ENCODE measurements at places on chromosomes 4 and X. TPM values are rescaled to one million over a fixed set of nuclear protein-coding genes. Genes with fewer than 3 reads are reported as not detected.
A peak's percentile ranks its signal among the peaks of the same experiment; 100 is the strongest.

DNA sequence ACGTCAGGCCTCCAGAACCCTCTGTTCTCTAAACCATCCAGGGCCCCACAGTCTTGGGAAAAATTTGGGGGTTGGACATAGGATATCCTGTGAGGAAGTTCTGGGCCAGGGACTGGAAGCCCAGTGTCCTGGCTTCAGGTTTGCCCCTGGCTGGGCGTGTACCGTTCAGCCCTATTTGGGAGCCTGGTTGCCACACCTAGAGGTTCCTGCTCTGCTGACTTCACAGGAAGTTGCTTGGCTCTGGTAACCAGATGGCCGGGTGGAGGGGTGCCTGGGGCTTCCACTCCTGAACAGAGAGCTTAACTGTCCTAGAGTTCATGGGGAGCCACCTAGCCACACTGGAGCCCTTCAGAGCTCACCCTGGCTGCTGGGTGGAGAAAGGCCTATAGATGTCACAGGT, 1.1 kb downstream of the TAFAZZIN start:
- peaks cover 8% of the 10 kb centered on the region for H3K36me3 ChIP-seq
- H3K27ac ChIP-seq, result peak overlapping the region; percentile 81
- no peaks in the 10 kb centered on the region for H3K27me3 ChIP-seq
- H3K4me1 ChIP-seq, result peaks cover 10% of the 10 kb centered on the region
- peak overlapping the region; percentile 91 for H3K4me3 ChIP-seq

DNA sequence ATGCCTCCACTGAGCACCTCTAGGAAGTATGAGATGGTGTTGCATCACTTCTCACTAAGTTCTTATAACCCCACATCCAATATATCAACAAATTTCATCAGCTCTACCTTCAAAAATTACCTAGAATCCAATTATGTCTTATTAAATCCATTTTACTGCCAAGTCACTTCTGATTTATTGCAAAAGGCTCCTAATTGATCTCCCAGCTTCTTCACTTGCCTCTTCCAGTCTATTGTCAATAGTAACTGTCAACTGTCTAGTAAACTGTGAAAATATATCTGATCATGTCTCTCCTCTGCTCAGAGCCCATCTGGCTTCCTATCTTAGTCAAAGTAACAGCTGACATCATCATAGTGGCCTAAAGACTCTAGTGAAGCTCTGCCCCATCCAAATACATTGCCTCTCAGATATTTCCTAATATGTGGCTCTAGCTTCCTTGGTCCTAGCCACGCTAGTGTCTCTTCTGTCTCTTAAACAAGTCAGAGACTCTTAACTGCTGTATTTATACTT, 414.5 kb upstream of the ATOH1 start:
- no peaks in the 10 kb centered on the region for H3K27me3 ChIP-seq
- H3K4me3 ChIP-seq, result no peak overlapping the region
- H3K27ac ChIP-seq, result no peak overlapping the region

- H3K4me1 ChIP-seq, result peaks cover 14% of the 10 kb centered on the region
- H3K36me3 ChIP-seq, result peaks cover 16% of the 10 kb centered on the region
- H3K27me3 ChIP-seq, result no peaks in the 10 kb centered on the region
- H3K27ac ChIP-seq, result no peak overlapping the region
- DNase-seq, result no peak
These were observed 92.1 kb downstream of the SLC9A7 start for GRCh38 chrX:46666831-46667230.

GRCh38 chrX:70386235-70386634, 36.9 kb upstream of the GDPD2 start:
- no peaks in the 10 kb centered on the region for H3K27me3 ChIP-seq

DNA sequence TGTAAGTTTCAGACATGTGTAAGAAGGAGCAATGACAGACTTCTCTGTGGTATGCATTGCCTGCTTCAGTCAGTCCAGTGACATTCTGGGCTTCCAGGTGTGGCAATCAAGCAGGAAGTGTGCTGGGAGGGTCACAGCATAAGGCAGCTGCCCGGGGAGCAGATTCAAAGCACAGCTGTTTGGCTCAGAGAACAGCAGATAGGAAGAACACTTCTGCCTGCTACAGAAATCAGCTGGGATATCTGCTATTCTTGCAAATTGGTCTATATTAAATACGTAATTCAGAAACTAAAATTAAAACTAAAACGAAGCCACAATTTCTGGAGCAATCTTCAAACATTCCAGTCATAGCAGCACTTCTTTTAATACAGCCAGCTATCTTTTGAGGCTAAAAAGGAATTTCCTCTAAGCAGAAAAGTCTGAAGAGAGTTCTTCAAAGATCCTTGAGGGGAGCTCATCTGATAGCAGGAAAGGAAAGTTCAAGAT, 47.5 kb upstream of the GALNT7 start:
- no peak for DNase-seq
- no peaks in the 10 kb centered on the region for H3K36me3 ChIP-seq
- peaks cover 4% of the 10 kb centered on the region for H3K4me1 ChIP-seq
- H3K4me3 ChIP-seq, result no peak overlapping the region
- H3K27ac ChIP-seq, result no peak overlapping the region

DNA sequence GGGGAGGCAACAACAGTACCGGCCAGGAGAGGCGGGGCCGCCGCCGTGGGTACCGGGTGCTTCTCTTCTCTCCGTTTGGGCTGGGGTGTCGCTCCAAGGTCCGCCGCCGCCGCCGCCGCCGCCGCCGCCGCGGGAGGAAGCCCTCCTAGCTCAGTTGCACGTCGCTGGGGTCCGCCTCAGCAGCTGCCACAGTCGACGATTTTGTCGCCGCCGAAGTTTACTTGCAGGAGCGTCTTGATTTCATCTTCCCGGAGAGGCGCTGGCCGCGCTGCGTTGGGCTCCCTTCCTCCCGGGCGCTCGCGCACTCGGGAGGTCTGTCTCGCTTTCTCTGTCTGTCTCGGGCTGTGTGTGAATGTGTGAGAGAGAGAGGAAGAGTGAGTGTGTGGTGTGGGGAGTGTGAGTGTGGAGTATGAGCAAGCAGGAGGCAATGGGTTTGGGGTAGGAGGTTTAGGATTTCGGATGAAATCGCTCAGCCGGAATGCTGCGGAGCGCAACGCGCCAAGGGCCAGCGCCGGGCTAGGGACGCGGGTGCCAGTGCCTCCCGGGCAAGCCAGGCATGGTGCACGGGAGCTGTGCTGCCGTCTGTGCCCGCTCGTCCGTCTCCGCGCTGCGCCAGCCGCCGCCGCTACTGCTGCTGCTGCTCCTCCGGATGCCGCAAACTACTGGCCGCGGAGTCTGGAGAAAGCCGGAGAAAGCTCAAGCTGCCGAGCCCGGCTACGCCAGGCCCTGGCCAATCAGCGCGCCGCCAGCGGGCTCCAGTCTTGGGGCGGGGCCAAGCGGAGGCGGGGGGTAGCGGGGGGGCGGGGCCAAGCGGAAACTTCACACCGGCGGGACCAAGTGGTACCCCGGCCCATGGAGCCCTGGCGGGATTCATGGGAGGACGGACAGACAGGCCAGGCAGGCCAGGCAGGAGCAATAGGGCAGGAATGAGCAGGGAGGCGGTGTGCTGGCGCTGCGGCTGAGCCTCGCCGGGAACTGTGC, at the start of gene PCDH19:
Gene PCDH19, minus strand, starts transcription at position 664 of the 981 bp plus-strand sequence. CDS start 1,676 bp downstream, outside the sequence.
- H3K4me1 ChIP-seq, result peaks cover 3% of the 10 kb centered on the region
- H3K27ac ChIP-seq, result no peak within 1 kb of the TSS
- peak; percentile 23 for DNase-seq
- no peaks in the 10 kb centered on the region for H3K36me3 ChIP-seq
- H3K4me3 ChIP-seq, result peak within 1 kb of the TSS; percentile 56
- H3K27me3 ChIP-seq, result peaks cover 56% of the 10 kb centered on the region

HSFX2 gene
- not detected for total RNA-seq

CFAP47 gene
- not detected for total RNA-seq

GRCh38 chr4:61440321-61440720, 240.2 kb downstream of the ADGRL3 start:
- no peaks in the 10 kb centered on the region for H3K36me3 ChIP-seq
- no peaks in the 10 kb centered on the region for H3K27me3 ChIP-seq
- no peak overlapping the region for H3K27ac ChIP-seq

WAS gene
- total RNA-seq, result 81.9 TPM

- H3K27ac ChIP-seq, result no peak overlapping the region
- no peak overlapping the region for H3K4me3 ChIP-seq
These were observed 103.3 kb upstream of the TLR3 start for GRCh38 chr4:185965426-185966384.

- H3K27ac ChIP-seq, result no peak overlapping the region
- H3K4me1 ChIP-seq, result no peaks in the 10 kb centered on the region
- no peaks in the 10 kb centered on the region for H3K36me3 ChIP-seq
- DNase-seq, result no peak
- no peaks in the 10 kb centered on the region for H3K27me3 ChIP-seq
These were observed 83.6 kb downstream of the REPS2 start for GRCh38 chrX:17030092-17030491.

NCAPG gene
- total RNA-seq, result 63.3 TPM

- peaks cover 25% of the 10 kb centered on the region for H3K4me1 ChIP-seq
- DNase-seq, result no peak
- H3K27ac ChIP-seq, result no peak overlapping the region
- no peaks in the 10 kb centered on the region for H3K27me3 ChIP-seq
These were observed 15.1 kb downstream of the LAMP2 start for GRCh38 chrX:120453985-120454384.

- H3K27ac ChIP-seq, result no peak overlapping the region
- no peaks in the 10 kb centered on the region for H3K36me3 ChIP-seq
- no peaks in the 10 kb centered on the region for H3K27me3 ChIP-seq
These were observed 298.9 kb upstream of the MAGEB16 start for GRCh38 chrX:35499071-35499862.
